ENCODE measurements at places on chromosomes 2 and 18.

- DNase-seq, result no peak
Observed at GRCh38 chr2:70779911-70780545, 10.4 kb downstream of the FIGLA start.

DNA sequence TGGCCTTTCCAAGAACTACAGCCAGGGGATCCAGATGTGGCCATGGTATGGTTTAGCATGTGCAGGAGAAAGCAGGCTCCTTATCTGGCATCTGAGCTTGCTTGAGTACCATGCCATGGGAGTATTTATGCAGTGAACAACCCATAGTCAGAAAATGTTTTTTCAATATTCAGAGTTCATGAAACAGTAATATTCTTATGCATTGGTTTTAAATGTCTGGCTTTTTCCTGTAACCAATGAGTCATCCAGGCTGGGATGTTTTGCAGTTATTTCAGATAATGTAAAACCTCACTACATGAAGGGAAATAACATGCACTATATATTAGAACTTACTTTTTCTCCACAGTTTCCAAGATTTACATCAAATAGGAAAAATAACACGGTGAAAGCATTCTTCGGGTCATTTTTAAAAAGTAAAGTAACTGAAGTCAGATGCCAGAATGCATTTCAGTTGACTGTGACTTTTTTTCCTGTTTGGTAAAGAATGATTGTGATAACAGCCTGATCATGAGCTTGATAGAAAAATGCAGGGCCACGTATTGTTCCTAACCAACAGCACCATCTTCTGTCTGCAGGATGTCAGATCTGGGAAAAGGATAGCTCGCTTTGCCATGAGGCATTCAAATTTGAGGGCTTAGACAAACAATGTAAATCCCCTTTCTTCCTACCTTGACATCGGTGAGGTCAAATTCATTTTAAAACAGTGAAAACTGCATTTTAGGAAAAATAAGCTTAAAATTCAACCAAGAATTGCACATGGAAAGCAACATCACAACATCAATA, 152.8 kb downstream of the DSC3 start:
- no peak for DNase-seq

GRCh38 chr2:71609441-71609840, 156.1 kb downstream of the DYSF start:
- no peak for DNase-seq

GRCh38 chr2:128641421-128642080, 322.9 kb upstream of the HS6ST1 start:
- DNase-seq, result no peak

GRCh38 chr2:11624893-11625292, 45.1 kb downstream of the NTSR2 start:
- DNase-seq, result no peak

GRCh38 chr18:65942854-65943253, 192.0 kb downstream of the CDH7 start:
- no peak for DNase-seq

DNA sequence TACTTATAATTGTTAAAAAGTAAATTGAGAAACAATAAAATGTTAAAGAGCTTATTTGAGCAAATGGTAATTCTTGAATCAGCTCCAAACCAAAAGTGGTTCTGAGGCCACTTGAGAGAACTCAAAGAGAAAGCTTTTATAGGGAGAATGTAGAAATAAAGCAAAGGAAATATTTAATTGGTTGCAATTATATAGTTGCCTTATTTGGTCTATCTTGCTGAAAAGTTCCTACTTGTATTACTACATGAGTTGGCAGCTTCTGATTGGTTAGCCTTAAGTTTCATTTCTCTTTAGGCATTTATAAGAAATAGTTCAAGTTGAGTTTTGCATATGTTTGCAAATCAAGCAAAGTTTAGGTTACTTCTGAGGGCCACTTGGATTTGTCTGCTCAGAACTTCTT, 38.1 kb downstream of the SCN2A start:
- DNase-seq, result no peak

DNA sequence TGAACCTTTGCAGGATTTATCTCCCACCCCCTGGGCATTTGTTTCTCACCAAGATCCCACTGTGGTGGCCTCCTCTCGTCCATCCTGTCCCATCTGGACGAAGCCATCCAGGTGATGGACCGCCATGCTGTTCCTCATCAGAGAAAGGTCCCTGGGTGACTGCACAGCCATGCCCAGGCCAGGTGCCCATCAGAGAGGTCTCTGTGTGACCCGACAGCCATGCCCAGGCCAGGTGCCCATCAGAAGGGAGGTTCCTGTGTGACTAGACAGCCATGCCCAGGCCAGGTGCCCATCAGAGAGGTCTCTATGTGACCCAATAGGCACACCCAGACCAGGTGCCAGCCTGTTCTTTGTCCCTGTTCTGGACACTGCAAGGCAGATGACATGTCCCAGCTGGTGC, 360.9 kb upstream of the SALL3 start:
- DNase-seq, result no peak

DNA sequence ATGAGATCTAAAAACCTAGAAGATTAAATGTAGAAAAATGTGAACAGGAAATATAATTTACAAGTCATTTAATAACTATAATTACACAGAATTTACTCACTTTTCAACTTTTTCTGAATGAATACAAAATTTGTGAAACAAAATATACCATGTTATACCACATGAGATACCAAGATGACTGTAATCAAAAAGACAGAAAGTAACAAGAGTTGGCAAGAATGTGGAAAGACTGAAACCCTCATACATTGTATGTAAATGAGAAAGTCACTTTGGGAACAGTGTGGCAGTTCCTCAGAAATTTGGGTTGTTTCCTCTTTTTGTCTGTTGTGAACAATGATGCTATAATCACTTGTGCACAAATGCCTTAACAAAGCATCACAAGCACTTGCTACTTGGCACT, 145.4 kb upstream of the ZNF804A start:
- no peak for DNase-seq

- peak; percentile 91 for DNase-seq
Observed at GRCh38 chr2:119759451-119760236, at the start of gene PTPN4. Gene PTPN4, plus strand, starts transcription at chr2:119759922. Its CDS starts 49,932 bp downstream, at chr2:119809854.

- DNase-seq, result no peak
Observed at GRCh38 chr2:157194097-157194688, 63.3 kb upstream of the GALNT5 start.

- no peak for DNase-seq
Observed at GRCh38 chr18:48973731-48974130, 23.0 kb upstream of the SMAD7 start.

DNA sequence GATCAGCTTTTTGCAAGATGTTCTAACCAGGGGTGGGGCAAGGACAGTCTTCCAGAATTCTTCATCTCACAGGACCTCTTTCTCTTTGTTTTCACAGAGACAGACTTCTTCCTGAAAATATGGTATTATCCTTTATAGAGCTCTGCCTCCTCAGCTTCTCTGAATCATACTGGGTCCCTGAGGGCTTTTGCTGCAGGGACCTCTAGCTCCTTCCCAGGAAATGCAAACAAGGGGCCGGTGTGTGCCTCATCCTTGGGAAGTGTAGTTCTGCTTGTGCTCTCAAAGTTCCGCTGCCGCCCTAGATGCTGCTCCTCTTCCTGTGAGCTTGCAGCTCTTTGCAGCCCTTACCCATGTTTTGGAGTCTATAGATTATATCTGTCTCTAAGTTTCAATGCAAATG, 99.5 kb upstream of the NPAS2 start:
- no peak for DNase-seq

DNA sequence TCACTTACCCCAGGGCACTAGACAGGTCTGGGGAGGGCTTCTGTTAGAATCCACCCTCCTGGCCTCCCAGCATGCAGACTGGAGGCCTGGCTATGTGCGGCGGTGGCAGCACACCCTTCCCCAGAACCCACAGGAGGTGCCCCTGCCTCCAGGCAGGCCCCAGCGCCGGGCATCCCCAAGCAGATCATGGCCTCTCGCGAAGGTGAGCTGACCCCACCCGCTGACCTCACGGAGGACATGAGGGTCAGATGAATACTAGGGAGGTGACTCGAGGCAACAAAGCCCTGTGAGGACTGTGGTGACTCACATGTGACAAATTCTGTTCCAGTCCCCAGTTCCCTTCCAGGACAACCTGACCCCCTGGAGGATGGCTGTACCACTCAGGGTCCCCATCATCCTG, 1.9 kb downstream of the MAB21L4 start:
- no peak for DNase-seq

DNA sequence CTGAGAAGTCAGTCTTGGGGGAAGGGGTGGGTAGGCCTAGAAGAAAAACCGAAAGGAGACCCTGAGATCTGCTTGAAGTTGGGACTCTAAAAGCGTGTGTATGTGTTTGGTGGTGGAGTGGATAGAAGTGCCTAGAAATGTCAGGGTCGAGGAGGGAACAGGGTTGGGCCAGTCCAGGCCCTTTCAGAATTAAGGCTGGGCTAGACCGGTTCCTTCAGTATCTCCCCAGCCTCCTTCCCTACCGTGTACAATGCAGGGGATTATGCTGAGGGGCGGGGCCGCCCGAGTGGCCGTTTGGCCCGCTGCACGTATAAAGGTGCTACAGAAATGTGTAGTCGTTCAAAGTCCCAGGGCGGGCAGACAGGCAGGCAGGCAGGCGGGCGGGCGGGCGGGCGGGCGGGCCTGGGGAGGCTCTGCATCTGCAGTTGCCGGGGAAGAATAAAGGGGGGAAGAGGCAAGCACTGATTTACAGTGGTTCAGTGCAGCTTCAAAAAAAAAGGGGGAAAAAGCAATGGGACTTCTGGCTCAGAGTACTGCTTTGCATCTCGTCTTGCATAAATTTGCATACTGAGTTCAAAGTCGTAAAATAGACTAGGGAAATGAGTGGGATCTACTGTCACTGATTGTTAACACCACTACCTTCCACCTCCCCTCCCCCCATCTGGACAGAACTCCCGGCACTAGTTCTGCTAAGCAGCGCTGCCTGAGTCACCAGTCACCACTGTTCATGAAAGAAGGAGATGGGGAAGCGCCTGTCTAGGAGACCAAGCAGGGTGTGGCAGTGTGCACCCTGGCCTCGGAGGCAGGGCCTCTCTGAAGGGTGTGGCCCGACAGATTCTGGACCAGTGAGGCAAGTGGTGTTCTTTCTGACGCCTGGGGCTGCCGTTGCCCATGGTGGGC, 3.6 kb downstream of the IGFBP2 start:
- DNase-seq, result no peak

DNA sequence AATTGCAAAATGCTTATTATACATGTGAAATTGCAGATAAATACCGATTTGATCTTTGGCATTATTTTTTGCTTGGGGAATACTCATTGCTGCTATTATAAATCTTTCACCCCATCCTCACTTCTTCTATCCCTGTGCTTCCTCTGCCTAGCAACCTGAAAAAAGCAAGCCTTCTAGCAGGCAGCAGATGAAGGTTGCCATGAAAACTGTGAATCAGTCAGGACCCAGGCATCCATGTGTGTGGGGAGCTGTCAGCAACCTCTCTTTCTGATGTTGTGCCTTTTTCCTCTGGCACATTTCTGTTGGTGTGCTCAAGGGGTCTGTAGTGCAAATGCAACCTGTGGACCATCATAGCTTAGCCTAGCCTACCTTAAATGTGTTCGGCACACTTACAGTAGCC, 364.2 kb downstream of the LRRTM1 start:
- DNase-seq, result no peak

GRCh38 chr2:160299540-160299939, 99.5 kb upstream of the ITGB6 start:
- no peak for DNase-seq

DNA sequence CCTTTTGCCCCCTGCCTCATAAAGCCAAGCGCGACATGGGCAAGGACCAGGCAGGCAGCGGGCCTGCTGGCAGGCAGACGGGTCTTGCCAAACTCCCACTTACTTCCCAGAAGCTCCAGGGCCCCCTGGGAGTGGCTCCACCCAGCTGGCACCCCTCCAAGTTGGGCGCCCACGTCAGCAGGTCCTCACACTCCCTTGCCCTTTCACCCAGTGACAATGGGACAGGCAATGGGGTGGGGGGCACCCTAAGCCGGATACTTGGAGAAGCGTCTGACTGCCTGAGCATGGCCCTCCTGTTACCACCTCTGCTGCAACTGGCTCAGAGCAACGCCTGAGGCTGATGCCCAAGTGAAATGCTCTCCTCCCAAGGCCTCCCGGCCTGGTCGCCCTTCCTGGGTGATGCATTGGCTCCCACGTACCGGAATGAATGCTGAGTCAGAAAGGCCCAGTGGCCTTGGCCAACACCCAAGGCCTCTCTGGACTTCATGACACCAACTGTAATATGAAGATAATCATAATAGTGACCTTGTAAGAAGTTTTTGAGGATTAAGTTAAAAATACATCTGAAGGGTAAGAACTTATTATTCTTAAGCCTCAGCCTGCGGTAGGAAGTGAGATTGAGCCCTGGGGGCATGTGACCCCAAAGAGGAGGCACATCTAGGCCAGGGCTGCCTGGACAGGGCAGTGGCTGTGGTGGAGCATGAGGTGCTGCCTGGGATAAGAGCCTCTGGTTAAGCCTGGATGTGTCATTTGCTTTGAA, 31.6 kb downstream of the KCNK3 start:
- DNase-seq, result no peak

DNA sequence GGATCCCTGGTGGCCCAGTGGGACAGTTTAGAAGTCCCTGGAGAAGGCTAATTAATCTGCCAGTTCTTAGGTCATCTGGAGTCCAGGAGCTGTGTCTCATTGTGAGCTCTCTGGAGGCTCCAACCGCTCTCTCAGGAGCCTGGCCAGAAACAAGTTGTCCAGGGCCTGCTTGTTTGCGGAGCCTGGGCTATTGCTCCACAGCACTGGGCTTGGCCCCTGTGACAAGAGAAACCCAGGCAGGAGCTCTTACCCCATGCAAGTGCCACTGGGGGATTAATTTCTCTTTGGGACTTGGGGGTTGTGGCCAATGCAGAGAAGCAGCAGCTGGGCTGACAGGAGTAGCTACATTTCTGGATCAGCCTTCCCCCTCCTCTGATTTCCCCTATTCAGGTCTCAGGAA, 24.5 kb upstream of the TNP1 start:
- DNase-seq, result no peak

GRCh38 chr18:49853436-49853835, 40.1 kb upstream of the ACAA2 start:
- no peak for DNase-seq

DNA sequence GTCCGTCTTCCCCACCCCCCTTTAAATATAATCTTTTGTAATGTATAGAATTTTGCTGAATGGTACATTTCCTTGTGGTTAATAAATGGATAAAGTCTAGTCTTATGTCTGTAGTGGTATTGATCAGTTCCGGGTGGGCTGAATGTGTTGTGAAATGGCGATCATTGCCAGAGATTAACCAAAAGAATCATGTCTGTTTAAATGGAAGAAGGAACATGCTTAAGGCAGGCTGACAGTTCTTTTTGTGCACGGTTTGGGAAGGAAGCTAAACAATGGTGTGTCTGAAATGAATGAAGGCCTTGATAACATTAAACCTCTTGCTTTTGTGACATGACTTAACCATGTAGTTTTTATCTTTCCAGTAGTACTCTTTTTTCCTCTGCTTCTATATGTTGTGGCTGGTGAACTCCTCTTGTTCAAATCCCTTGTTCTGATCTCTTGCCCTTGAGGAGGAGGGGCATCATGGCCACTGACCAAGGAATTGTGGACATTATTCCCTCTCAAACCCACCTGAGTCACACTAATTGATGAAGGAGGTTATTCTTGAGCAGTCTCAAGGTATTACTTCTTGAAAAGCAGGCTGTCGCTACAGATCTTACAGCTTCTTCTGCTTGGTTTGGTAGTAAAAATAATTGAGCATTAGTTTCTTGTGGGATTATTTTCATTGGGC, 1.7 kb downstream of the ACVR2A start:
- no peak for DNase-seq

- no peak for DNase-seq
Observed at GRCh38 chr2:28702415-28702861, 49.2 kb upstream of the PPP1CB start.

All from stimulated activated CD8-positive, alpha-beta memory T cell treated with anti-CD3 and anti-CD28 coated beads, Interleukin-7, amount 100 ng/mL, for 1 hour (primary cell).